ENCODE measurements at places on chromosomes 11 and 22. TPM values are rescaled to one million over a fixed set of nuclear protein-coding genes. Genes with fewer than 3 reads are reported as not detected.

GRCh38 chr11:128569291-128569690 is 18.1 kb downstream of the ETS1 start:
- no peaks in the 10 kb centered on the region for H3K27me3 ChIP-seq
- peaks cover 2% of the 10 kb centered on the region for H3K4me1 ChIP-seq
- no peak overlapping the region for H3K27ac ChIP-seq
- no peaks in the 10 kb centered on the region for H3K36me3 ChIP-seq

GRCh38 chr11:47269829-47270305 is at the start of gene MADD:
TSS of gene MADD (plus strand) at chr11:47270133.
- H3K27me3 ChIP-seq: no peaks in the 10 kb centered on the region
- peaks cover 53% of the 10 kb centered on the region for H3K4me1 ChIP-seq
- peak; percentile 63 for DNase-seq
- H3K36me3 ChIP-seq: peaks cover 4% of the 10 kb centered on the region
- peak within 1 kb of the TSS; percentile 50 for H3K4me3 ChIP-seq

DNA sequence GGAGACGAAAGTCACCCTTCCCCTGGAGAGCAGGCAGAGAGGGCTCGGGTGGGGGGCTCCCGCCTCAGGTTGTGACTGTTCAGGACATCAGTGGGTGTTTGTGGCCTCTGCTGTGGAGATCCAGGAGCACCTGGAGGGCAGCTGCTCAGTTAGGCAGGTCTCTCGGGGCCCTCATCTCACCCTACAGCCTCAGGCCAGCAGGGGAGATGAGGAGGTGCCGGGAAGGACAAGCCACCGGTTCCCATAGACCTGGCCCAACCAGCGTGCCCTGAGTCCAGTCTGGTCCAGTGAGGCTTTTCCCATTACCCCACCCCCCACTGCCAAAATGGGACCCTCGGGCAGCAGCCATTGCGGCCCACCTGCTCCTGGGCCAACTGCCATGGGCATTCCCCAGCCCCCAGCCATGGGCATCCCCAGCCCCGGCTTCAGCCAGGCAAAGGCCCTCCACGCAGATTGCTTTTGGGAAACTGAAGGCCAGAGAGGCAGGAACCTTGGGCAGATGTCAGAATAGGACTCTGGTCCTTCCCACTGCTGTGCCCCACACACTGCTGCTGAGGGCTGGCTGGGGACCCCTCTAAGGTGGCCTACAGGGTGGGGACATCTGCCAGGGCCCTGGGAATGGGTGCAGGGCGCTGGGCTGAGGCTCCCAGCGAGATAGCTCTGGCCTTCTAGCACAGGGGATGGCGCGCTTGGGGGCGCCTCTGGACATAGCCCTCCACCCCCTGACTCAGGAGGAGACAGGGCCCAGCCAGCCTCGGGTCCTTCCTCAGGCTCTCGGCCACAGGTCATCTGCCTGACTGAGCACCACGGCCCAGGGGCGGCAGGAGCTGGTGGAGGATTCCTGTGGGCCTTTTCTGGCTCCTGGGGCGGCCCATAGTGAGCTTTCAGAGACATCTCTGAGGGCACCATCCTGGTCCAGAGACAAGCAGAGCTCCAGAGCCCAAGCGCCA is 4.8 kb downstream of the PIM3 start:
- peaks cover 3% of the 10 kb centered on the region for H3K36me3 ChIP-seq
- H3K27ac ChIP-seq: peak overlapping the region; percentile 89
- no peak for DNase-seq

- H3K27me3 ChIP-seq: no peaks in the 10 kb centered on the region
- H3K27ac ChIP-seq: no peak overlapping the region
- H3K4me3 ChIP-seq: no peak overlapping the region
- DNase-seq: no peak
- H3K4me1 ChIP-seq: no peaks in the 10 kb centered on the region
These were observed 146.7 kb downstream of the LDLRAD3 start for GRCh38 chr11:36090356-36091109.

GRCh38 chr11:86161837-86162236 is 82.7 kb upstream of the EED start:
- peaks cover 14% of the 10 kb centered on the region for H3K4me1 ChIP-seq
- DNase-seq: no peak
- H3K27me3 ChIP-seq: no peaks in the 10 kb centered on the region
- peak overlapping the region; percentile 80 for H3K27ac ChIP-seq

DNA sequence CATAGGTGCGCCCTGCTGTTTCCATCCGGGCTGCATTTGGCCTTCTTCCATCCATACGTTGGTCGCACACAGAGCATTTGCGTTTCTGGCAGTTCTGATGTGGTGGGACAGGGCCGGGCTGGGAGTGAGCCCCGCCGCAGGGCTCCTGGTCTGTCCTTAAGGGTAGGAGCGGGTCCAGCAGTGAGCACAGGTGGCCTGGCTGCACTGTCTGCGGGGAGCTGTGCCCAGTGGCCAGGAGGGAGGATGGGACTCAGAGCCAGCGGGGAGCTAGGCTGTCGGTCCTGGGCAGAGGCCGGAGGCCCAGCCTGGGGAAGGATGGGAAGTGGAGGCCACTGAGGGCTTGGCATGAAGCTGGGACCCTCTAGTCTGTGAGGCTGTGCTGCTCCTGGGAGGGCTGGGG is 385.1 kb downstream of the TBC1D22A start:
- no peaks in the 10 kb centered on the region for H3K27me3 ChIP-seq
- no peak overlapping the region for H3K27ac ChIP-seq
- H3K36me3 ChIP-seq: no peaks in the 10 kb centered on the region
- no peak overlapping the region for H3K4me3 ChIP-seq

GRCh38 chr22:20840646-20841371 is 17.8 kb downstream of the PI4KA start:
- no peak overlapping the region for H3K27ac ChIP-seq
- H3K36me3 ChIP-seq: no peaks in the 10 kb centered on the region
- H3K27me3 ChIP-seq: no peaks in the 10 kb centered on the region
- no peak for DNase-seq
- no peak overlapping the region for H3K4me3 ChIP-seq
- H3K4me1 ChIP-seq: no peaks in the 10 kb centered on the region

- H3K27me3 ChIP-seq: no peaks in the 10 kb centered on the region
- no peak for DNase-seq
- peaks cover 3% of the 10 kb centered on the region for H3K36me3 ChIP-seq
- no peak overlapping the region for H3K4me3 ChIP-seq
- peaks cover 22% of the 10 kb centered on the region for H3K4me1 ChIP-seq
These were observed 26.1 kb downstream of the UBE2L3 start for GRCh38 chr22:21593406-21594232.

DNA sequence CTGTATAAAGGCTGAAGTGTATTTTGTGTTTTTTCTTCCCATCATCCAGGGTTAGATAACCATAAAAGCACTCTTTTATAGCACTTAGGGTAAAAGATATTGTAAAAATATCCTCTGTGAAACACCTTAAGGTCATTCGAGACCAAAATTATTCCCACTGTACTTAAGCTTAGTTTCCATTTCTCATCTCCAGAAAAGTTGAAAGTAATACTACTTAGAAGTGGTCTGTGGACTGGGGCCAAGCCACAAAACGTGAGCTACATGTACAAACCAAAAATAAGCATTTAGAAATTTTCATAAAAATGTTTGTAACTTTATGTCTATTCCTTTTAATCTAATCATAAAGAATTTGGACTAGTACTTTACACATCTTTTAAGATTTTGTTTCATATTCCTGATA is 142.0 kb upstream of the NTM start:
- no peaks in the 10 kb centered on the region for H3K4me1 ChIP-seq
- no peak for DNase-seq
- H3K27me3 ChIP-seq: no peaks in the 10 kb centered on the region
- no peak overlapping the region for H3K27ac ChIP-seq
- no peaks in the 10 kb centered on the region for H3K36me3 ChIP-seq

- H3K27me3 ChIP-seq: no peaks in the 10 kb centered on the region
- H3K4me3 ChIP-seq: no peak overlapping the region
- no peaks in the 10 kb centered on the region for H3K36me3 ChIP-seq
- no peaks in the 10 kb centered on the region for H3K4me1 ChIP-seq
These were observed 1054.3 kb upstream of the TENM4 start for GRCh38 chr11:80495116-80495515.

DNA sequence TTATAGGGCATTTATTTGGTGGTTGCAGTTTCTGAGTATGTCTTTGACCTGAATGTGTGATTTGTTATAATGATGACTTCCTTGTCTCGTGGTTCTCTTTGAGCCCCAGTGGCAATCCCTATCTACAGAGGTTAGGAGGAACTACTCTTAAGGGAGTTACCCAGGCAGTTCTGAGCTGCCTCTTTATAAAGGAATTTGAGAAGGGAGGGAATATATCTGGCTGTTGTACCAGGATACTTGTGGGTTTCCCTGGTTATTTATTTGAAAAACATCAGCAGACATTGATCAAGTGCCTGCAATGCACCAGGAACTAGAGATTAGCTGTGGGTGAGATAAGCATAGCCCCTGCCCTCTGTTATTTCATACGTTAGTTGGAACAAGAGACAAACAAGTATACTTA is 243.5 kb upstream of the ARHGAP20 start:
- H3K27ac ChIP-seq: no peak overlapping the region
- H3K4me1 ChIP-seq: no peaks in the 10 kb centered on the region
- H3K4me3 ChIP-seq: no peak overlapping the region
- no peaks in the 10 kb centered on the region for H3K27me3 ChIP-seq
- no peaks in the 10 kb centered on the region for H3K36me3 ChIP-seq

DNA sequence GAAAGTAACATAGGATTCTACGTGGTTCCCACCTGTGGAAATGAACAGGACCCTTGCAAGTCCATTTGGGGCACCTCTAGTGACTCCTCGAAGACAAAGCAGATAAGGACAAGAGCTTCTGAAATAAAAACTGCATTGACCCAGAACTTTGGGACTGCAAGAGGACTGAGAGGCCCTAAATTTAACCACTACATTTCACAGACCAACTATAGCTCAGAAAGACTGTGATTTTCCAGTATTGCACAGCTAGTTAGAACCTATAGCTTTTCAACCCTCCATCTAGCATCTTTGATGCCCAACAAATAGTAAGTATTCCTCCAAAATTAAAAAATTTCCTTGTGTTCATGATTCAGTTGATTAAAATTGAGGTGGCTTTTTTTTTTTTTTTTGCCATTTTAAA is 107.6 kb upstream of the CD44 start:
- H3K36me3 ChIP-seq: no peaks in the 10 kb centered on the region
- H3K4me3 ChIP-seq: no peak overlapping the region
- DNase-seq: no peak
- no peaks in the 10 kb centered on the region for H3K4me1 ChIP-seq
- no peaks in the 10 kb centered on the region for H3K27me3 ChIP-seq

GRCh38 chr11:120608760-120609211 is 97.2 kb downstream of the GRIK4 start:
- no peaks in the 10 kb centered on the region for H3K36me3 ChIP-seq
- peak overlapping the region; percentile 40 for H3K27ac ChIP-seq
- H3K4me3 ChIP-seq: no peak overlapping the region
- H3K27me3 ChIP-seq: no peaks in the 10 kb centered on the region

- H3K36me3 ChIP-seq: no peaks in the 10 kb centered on the region
- no peaks in the 10 kb centered on the region for H3K4me1 ChIP-seq
- no peak overlapping the region for H3K4me3 ChIP-seq
- DNase-seq: no peak
- H3K27me3 ChIP-seq: no peaks in the 10 kb centered on the region
These were observed 462.5 kb downstream of the AASDHPPT start for GRCh38 chr11:106540001-106540400.

GRCh38 chr11:30452114-30452513 is 129.2 kb downstream of the ARL14EP start:
- no peaks in the 10 kb centered on the region for H3K36me3 ChIP-seq

GRCh38 chr11:119989159-119989821 is 148.6 kb downstream of the TRIM29 start:
- H3K4me3 ChIP-seq: no peak overlapping the region
- H3K27ac ChIP-seq: no peak overlapping the region
- H3K4me1 ChIP-seq: no peaks in the 10 kb centered on the region
- no peak for DNase-seq
- no peaks in the 10 kb centered on the region for H3K27me3 ChIP-seq

GRCh38 chr11:13339195-13340153 is 61.9 kb downstream of the BMAL1 start:
- H3K4me3 ChIP-seq: no peak overlapping the region
- no peaks in the 10 kb centered on the region for H3K27me3 ChIP-seq
- DNase-seq: no peak
- no peaks in the 10 kb centered on the region for H3K36me3 ChIP-seq

EWSR1 gene
- 211 TPM for total RNA-seq

GRK3 gene
- 9.2 TPM for total RNA-seq

ARHGEF12 gene
- total RNA-seq: 92.1 TPM

TPBGL gene
- 1.1 TPM for total RNA-seq

WBP2NL gene
- 3.0 TPM for total RNA-seq

C11orf98 gene
- total RNA-seq: 47.4 TPM

NLRP14 gene
- total RNA-seq: 0.59 TPM

ALDH3B1 gene
- total RNA-seq: 91.6 TPM

PTGDR2 gene
- 2.4 TPM for total RNA-seq

OR5P2 gene
- not detected for total RNA-seq

OR52N4 gene
- 0.98 TPM for total RNA-seq

PRR5L gene
- total RNA-seq: 10.1 TPM

Data from tibial nerve (tissue), 4 donors.